CD4-positive, alpha-beta T cell treated with Interleukin-17A for 1 hour (primary cell): ENCODE measurements at places on chromosomes 4 and X.

DNA sequence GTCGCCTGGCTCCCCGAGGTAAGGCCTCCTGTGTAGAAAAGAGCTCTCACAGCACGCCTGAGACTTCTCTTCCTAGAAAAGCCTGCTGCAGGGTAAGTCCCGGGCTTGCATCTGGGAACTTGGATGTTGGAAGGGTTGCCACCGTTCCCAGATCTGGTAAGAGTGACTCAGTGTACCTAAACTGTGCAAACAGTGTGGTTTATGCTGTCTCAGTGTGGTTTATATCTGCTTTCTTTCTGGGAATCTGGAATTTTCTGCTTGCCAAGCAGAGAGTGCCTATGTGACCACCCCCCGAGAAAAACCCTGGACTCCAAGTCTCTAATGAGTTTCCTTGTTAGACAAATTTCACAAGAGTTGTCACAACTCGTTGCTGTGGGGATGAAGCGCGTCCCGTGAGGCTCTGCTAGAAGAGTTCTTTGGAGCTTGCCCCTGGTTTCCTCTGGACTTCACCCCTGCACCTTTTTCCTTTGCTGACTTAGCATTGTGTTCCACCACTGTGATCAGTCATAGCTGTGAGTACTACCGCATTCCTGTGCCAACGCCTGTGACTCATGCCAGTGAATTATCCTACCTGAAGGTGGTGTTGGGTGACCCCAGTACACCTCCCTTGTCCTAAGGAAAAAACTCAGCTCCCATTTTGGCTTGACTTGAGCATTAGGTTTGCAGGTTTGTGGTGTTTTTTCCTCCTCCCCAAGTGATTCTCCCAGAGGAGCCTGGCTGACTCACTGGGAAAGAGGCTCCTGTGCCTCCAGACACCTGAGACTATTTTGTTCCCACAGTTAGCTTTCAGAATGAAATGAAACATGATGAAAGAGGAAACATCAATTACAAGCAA is 14.5 kb downstream of the SLC2A9 start:
- DNase-seq: no peak

DNA sequence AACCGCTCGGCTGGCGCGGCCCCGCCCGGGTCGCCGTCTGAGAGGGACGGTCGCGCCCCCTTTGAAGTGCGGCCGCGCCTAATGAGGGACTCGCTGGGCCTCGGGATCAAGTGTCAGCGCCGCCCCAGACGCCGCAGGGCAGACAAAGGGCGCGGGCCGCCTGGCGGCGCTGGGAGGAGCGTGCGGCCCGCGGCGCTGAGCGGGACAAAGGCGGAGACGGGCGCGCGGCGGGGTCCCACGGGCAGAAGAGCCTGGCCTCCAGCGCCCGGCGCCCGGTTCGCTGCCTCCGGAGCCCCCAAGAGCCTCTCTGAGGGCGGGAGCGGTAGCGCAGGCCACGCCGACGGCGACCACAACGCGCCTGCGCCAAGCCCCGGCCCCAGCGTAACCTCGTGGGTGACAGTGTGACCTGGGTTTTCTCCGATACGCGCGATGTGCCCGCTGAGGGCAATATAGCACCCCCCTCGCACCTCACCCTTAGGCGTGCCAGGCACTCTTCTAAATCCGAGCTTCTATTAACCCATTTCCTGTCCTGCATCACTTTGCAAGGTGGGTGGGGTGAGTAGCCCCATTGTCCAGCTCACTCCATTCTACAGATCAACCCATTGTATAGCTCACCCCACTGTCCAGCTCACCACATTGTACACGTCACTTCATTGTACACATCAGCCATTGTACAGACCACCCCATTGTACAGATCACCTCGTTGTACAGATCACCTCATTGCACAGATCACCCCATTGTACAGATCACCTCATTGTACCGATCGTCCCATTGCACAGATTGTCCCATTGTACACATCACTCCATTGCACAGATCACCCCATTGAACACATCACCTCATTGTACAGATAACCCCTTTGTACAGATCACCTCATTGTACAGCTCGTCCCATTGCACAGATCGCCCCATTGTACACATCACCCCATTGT is 33.7 kb upstream of the STX18 start:
- peak; percentile 71 for DNase-seq

DNA sequence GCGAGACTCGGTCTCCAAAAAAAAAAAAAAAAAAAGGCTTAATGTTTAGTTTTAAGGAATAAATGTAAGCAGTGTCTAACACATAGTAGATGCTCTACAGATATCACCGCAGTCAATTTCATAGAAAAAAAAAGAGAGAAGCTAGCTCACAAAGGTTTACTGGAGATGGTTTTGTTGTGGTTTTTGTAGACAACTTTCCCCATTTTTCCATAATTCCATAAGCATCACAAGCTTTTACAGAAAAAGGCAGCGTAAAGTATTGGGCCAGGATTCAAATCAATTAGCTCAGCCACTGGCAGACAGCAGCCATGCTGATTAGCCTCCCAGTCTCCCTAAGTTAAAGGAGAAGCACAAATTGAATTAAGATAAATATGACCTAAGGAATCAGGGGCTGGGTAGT is 1.5 kb downstream of the GRSF1 start:
- no peak for DNase-seq

GRCh38 chrX:19368576-19368975 is 24.8 kb downstream of the PDHA1 start:
- no peak for DNase-seq
